Midbrain (tissue), 1 donor: ENCODE measurements at places on chromosomes 1 and 21.
A peak's percentile ranks its signal among the peaks of the same experiment; 100 is the strongest.

- DNase-seq = no peak
Measured at GRCh38 chr1:221753828-221754188, 11.9 kb upstream of the DUSP10 start.

DNA sequence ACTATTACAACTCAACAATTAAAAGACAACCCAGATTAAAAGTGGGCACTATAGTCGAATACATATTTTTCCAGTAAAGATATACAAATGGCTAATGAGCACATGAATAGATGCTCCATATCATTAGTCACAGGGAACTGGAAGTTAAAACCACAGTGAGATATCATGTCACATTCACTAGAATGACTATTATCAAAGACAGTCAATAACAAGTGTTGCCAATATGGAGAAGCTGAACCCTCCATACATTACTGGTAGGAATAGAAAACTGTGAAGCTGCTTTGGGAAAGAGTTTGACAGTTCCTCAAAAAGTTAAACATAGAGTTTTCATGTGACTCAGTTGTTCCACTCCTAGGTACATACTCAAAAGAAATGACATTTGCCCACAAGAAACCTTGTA is 30.6 kb upstream of the MRPS6 start:
- DNase-seq = no peak

GRCh38 chr1:231592809-231593208 is 33.8 kb upstream of the DISC1 start:
- DNase-seq = no peak

- DNase-seq = no peak
Measured at GRCh38 chr1:5598824-5599395, 393.3 kb downstream of the NPHP4 start.

DNA sequence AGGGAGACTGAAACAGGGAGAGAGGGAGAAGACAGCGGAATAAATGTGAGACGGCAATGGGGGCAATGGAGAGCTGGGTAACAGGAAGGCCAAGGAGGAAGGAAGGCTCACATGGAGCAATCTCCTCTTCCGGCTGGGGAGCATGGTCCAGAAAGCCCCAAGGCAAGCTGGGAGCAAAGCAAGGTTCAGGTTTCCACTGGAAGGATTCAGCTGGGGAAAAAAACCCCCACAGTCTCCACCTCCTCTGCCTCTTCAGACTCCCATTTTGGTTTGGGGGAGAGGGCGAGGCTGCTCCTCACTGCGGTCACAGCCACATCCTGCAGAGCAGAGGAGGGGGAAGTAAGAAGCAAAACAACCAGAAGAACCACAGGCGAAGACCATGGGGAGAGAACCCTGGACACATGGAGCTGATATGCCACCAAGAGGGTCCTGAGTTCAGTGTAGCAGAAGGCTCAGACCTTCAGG is 650 bp downstream of the TNFAIP8L2 start:
- no peak for DNase-seq

- no peak for DNase-seq
Measured at GRCh38 chr21:46181953-46182547, 2.2 kb downstream of the SPATC1L start.

- DNase-seq = no peak
Measured at GRCh38 chr21:29211205-29211604, 80.8 kb downstream of the MAP3K7CL start.

GRCh38 chr1:160219062-160219929 is 14.1 kb downstream of the PEA15 start:
- DNase-seq = peak; percentile 84

DNA sequence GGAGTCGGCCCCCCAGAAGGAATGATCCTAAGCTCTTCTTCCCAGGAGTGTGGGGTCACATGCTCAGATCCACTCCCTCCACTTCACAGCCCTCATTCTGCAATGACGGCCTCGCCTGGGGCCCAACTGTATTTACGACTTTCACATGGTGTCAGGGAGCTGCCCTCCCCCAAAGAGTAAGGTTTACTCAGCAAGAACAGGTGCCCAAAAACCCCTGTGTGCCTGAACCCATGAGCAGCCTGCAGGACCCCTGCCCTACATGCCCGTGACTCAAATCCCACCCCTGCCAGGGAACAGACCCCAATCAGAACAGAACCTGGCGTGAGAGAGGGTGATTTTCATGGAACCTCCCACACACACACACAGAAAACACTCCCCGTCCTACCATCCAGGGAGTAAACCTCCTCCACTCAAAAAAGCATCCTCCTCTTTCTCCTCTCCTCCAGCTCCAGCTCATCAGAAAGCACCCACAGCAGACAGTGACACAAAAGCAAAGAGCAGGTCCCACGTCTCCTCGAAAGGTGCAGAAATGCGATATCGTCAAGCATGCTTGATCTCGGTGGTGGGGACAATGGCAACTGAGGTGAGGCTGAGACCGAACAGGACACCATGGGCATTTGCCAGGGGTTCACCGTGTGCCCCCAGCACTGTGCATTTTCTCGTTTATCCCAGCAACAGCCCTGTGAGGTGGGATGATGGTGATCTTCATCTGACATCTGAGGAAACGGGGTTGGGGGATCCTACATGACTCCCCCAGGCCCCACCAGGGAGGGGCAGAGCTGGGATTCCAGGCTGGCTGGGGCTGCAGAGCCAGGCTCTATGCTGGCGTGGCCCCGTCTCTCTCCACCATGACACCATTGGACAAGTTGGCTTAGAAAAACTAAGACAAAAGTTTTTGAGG is 397.9 kb downstream of the NPHP4 start:
- DNase-seq = no peak

DNA sequence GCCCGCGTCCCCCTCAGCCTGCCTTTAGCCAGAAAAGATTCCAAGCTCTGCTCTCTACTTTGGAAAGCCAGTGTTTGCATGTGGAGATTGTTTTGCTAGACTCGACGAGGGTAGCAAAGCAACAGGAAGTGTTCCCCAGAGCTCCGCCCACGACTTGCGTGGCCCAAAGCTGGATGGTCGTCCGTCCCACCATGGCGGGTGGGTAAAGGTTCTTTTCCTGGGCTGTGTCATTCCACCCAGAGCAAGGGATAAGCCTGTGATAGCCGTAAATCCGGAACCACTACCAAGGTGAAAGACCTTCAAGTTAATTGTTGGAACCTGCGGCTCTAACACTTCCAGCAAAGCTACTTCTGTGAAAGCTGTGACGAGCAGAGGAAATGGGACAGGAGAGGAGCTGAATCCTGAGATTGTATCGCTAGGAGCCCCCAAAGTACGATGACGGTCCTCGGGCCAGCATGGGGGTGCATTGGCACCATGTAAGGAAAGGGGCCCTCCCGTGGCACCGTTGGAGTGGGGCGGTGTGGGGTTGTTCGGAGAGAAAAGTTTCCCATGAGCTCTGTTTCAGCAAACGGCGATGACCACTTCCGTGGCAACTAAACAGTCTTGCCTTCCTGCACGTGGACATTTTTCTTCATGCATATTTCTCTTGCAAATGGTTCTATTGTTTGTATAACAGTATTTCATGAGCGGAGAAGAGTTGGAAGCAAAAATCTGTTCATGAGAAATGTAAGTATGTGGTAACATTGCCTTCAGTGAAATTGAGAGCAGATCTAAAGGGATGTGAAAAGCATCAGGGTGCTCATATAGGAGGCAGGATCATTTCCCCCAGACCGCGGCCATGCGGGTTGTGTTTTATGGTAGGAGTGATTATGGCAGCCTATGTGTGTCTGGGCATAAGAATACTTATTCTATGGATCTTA is 8.4 kb downstream of the MX2 start:
- DNase-seq = no peak

GRCh38 chr1:6796095-6796494 is 10.8 kb downstream of the CAMTA1 start:
- no peak for DNase-seq
